ENCODE measurements at places on chromosomes 13 and 19.
A peak's percentile ranks its signal among the peaks of the same experiment; 100 is the strongest.

GRCh38 chr13:112741835-112742570, 52.2 kb downstream of the ATP11A start:
- no peak for DNase-seq

GRCh38 chr13:20206065-20206697, 13.4 kb upstream of the GJB2 start:
- no peak for DNase-seq

DNA sequence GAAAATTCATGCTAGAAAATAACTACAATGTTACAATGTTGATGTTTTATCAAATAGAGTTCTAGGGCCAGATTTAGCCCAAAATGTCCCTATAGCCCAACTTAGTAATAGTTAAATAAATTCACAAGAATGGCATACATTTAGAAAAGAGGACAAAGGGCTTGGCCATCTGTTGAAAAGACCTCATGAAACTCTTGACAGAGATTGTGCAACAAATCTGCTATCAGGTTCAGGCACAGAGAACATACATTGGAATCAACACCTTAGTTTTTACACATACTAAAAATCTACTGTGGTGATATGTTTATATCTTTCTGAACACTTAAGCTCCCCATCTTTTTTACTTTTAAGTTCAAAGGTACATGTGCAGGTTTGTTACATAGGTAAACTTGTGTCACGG, 298.3 kb upstream of the DACH1 start:
- no peak for DNase-seq

DNA sequence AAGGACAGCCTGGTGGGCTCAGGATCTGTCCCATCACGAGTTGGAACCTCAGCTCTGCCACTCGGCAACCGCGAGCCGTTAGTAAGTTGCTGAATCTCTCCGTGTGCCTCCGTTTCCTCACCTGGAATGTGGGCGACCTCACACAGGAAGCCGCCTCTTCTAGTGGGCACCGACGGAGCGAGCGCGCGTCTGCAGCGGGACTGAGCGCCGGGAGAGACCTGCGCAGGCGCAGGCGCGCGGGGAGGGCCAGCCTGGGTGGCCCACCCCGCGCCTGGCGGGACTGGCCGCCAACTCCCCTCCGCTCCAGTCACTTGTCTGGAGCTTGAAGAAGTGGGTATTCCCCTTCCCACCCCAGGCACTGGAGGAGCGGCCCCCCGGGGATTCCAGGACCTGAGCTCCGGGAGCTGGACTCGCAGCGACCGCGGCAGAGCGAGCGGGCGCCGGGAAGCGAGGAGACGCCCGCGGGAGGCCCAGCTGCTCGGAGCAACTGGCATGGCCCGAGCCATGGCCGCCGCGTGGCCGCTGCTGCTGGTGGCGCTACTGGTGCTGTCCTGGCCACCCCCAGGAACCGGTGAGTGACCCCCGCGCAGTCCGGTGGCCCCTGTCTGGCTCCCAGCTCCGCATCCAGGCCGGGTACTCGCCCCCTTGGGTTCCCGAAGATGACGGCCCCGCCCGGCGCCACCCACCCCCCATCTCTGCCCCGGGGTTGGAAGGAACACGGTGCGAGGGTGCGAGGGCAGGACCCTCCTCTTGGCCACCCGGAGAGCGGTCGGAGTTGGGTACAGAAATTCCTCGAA, at the start of gene PVR:
TSS of gene PVR (plus strand) at position 306 of the 797 bp plus-strand sequence. CDS start at position 493, 187 bp downstream.
- DNase-seq, result peak; percentile 68

DNA sequence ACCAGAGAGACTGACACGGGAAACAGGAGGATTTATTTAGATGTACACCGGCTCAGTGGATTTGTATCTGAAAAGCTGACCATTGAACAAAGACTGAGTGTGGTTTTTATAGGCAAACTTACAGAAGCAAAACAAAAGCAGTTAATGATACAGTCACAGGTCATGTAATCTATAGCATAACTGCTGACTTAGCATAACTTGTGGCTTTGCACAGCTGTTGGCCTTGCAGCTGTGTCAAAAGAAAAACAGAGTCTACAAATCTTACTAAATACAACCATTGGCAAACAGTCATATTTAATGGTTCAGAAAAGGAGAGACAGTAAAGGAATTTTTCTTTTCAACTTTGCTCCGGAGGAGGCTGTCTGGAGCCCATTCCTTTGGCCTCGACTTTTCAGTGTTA, 2.3 kb upstream of the ILF3 start:
- DNase-seq, result no peak

DNA sequence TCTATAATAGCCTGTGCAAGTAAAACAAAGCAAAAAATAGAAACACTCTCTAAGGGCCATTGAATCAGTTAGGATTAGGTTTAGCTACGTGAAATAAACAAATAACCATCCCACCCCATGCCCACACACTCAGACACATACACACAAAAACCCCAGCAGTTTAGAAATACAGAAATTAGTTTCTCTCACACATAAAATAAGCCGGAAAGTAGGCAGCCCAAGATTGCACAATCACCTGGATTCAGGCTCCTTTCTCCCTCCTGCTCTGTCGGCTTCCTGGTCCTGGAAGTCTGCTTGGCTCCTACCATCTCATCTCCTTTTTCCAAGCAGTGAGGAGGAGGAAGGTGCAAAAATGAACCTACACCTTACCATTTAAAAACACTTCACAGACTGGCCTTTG, 22.6 kb upstream of the USP12 start:
- no peak for DNase-seq

Data from GM10248 (cell line).